ENCODE measurements at places on chromosomes 2 and 18.
A peak's percentile ranks its signal among the peaks of the same experiment; 100 is the strongest.

DNA sequence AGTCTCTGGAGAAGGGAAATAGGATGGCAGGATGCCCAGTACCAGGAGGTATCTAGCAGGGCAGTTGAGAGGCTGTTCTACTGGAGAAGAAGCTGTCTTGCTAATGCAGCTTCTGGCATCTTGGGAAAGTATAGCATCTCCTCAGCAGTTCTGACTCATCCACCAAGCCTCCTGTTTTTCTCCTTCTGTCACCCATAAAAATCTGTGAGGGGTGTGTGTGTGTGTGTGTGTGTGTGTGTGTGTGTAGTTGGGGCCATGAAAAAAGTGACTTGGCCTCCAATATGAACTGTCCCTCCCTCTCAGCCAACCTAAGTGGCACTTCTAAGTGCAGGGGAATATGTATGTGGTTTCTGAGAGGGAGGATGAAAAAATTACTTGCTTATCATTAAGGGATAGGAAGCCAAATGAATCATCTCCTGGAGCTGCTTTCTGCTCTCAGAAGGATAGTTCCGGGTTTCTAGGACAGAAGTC lies 83.9 kb downstream of the CBLN2 start:
- DNase-seq, result no peak

DNA sequence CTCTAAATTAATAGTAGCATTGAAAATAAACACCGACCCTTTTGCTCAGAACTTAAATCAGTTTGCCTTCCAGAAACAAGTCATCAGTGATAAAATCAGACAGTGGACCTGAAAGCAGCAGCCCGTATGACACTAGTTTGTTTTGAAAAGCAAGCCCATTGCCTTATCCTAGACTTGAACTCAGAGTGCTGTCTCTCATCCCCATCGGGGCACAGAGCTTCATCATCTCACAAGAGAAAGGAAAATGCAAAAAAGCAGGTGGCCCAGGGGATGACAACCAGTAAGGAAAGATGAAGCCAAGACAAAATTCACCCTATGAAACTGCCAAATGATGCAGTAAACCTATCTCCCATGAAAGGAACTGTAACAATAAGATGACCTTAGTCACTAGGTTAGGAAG lies 71.2 kb downstream of the CERKL start:
- no peak for DNase-seq

GRCh38 chr2:30266705-30267104 lies 35.4 kb downstream of the LBH start:
- DNase-seq, result no peak

- peak; percentile 35 for DNase-seq
Observed at GRCh38 chr2:218962859-218963492, 3.5 kb downstream of the CDK5R2 start.

- DNase-seq, result no peak
Observed at GRCh38 chr2:27852691-27853090, 37.5 kb downstream of the RBKS start.

DNA sequence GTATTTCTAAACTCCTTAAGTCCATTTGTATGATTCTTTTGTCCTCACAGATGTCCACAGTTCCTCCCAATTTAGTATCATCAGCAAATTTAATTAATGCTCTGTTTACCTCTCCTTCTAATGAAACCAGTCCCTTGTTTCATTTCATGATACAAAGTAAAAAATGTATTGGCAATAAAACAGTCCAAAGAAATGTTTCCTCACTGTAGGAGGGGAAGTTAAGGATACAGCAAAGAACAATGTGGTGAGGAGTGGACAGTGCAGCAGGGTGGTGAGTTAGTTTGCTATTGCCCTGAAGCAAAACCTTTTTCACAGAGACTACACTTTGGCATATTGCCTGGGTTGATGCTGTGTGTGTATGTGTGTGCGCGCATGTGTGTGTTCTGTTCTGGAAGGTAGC lies 401.5 kb downstream of the ARHGAP15 start:
- DNase-seq, result no peak

DNA sequence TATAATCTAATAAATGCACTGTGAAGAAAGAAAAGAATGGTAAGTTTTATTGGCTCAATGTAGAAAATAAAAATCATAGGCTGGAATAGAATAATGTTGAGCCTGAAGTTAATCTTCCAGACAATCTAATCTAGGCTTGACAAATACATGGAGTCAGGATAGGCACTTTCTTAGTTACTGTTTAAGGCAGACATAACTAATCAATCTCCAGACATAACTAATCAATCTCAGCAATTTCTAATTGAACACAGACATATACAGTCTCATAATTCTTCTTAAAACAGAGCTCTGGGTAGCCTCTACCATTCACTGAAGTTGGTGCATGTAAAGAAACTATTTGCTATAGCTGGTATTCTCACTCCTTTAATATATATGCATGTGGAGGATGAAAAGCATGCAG lies 150.1 kb upstream of the CTAGE1 start:
- DNase-seq, result no peak

- no peak for DNase-seq
Observed at GRCh38 chr2:43233218-43234212, 7.1 kb upstream of the ZFP36L2 start.

DNA sequence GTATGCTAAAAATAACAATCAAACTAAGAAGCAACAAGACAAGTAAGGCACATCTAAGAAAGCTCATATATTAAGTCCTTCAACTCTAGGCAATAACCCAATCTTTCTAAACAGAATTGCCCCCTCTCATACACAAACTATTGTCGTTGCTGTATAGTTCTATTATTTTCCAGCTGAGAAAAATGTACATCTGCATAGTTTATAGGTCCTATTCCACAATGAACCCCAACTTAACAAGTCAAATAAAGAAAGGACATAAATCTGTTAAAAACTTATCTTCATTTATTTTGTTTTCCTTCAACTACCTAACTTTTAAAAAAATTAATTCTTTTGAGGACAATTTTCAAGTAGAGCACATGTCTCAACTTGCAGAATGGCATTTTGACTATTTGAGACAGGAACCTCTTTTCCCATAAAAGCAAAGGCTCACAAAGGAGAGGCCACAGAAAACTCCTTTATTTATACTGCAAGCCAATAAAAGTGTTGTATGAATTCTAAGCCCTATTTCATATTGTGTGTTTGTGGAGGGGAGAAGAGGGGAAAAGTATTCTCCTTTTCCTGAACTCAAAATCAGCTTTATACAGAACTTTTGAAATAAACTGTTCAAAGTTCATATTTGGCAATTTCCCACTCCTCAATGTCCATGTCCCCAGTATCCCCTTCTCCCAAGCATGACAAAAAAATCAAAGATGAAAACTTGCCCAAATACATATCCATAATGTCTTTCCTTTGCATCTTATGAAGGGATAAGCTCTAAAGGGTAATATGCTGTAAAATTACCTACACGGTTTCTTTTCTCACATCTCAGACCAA lies 37.4 kb downstream of the RTN4 start:
- DNase-seq, result no peak

DNA sequence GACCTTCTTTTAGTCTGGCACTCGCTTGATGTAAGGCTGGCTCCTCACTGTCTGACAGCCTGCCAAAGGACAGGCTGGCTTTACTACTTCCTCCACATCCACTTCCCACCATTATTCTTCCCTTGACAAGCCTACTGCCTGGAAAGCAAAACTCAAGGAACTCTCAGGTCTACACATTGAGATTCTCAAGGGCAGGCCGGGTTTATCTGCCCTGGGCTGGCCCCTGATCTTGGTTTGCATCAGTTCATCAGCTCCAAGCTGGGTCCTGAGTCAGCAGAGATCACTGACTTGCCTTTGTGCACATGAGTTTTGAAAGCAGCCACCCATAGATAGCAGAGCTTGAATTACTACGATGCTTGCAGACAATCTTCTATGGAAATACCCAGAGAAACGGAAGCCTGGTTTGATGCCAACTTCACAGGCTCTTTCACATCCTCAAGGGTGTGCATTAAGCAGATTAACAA lies 53.9 kb downstream of the KCTD18 start:
- no peak for DNase-seq

- DNase-seq, result no peak
Observed at GRCh38 chr18:52337276-52337675, 2.7 kb upstream of the DCC start.

- no peak for DNase-seq
Observed at GRCh38 chr18:30806823-30807222, 235.7 kb downstream of the DSC3 start.

DNA sequence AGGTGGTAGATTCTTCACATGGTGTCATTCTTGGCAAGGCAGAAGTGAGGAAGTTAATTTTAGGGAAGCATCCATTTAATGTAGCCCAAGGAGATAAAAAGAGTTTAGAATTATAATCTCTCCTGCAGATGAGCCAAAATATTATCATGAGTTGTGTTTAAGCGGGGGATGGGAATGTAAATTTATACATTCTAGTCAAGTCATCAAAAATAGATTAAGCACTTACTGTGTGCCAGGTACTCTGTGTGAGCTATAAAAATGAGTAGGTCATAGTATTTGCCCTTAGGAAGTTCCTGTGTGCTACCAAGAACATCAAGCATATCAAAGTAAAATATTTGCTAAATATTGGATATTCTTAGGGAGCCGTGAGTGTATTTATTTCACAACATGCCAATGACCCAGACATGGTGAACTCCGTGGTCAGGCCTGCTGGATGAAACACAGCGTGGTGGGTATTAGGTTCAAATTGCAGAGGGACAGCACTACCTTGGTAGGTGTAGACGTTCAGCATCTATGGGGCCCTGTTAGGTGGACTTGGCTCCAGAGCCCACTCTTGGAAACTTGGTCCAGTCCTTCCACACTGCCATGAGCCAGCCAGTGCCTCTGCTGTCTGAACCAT lies 37.4 kb downstream of the MEIS1 start:
- no peak for DNase-seq

DNA sequence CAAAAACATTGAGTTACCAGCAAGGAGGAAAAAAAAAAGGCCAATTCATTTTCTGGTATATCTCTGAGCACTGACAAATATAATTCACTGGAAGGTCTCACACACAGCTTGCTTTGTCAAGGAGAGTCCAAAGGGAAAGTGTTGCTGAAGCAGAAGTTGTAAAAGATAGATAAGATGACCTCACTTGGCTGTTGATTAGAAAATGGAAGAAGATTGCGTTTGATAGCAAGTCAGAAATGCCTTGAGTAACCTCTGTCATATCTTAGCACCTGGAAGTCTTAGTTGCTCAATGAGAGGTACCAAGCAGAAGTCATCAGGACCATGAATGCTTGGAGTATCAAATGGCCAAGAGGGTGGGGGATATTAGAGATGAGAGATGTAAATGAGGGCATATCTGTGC lies 105.2 kb downstream of the FSHR start:
- no peak for DNase-seq

DNA sequence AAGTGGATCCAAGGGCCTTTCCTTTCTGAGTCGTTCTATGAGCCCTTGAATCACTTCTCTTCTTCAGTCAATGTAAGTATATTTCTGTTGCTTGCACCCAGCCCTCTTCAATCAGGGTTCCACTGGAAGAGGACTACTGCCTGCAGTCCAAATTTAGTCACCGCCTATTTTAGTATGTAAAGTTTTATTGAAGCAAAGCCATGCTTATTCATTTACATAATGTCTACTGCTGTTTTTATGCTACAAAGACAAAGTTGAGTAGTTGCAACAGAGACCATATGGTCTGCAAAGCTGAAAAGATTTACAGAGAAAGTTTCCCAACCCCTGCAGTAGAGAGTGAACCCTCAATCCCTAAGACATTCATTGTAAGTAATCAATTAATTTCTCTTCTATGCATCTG lies 332.5 kb upstream of the TNP1 start:
- DNase-seq, result no peak

DNA sequence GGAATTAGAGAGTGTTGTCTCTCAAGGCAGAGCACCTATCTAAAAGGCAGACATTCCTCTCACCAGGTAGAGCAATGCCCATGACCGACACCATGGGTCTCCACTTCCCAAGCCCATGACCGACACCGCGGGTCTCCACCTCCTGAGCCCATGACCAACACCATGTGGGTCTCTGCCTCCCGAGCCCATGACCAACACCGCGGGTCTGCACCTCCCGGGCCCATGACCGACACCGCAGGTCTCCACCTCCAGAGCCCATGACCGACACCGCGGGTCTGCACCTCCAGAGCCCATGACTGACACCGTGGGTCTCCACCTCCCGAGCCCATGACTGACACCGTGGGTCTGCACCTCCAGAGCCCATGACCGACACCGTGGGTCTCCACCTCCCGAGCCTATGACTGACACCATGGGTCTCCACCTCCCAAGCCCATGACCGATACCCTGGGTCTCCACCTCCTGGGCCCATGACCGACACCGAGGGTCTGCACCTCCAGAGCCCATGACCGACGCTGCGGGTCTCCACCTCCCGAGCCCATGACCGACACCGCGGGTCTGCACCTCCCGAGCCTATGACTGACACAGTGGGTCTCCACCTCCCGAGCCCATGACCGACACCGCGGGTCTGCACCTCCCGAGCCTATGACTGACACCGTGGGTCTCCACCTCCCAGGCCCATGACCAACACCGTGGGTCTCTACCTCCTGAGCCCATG lies 262.4 kb upstream of the SALL3 start:
- no peak for DNase-seq

DNA sequence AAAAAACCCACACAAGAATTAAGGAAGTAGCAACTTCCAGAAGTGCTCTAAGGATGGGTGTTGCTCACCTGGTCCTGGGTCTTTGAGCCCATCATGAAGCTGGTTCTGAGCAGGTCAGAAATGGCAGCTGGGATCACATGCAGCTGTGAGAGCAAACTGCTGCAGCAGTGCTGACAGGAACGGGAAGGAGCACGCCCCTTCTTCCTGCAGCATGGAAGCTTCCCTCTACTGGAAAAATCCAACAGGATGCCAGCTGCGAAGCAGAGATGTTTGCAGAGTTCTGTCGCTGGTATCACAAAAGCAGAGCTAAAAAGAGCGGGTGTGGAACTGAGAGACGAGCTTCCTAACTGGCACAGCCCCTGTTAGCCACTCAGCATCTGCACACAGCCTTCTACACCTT lies 33.7 kb downstream of the EIF4E2 start:
- DNase-seq, result no peak

DNA sequence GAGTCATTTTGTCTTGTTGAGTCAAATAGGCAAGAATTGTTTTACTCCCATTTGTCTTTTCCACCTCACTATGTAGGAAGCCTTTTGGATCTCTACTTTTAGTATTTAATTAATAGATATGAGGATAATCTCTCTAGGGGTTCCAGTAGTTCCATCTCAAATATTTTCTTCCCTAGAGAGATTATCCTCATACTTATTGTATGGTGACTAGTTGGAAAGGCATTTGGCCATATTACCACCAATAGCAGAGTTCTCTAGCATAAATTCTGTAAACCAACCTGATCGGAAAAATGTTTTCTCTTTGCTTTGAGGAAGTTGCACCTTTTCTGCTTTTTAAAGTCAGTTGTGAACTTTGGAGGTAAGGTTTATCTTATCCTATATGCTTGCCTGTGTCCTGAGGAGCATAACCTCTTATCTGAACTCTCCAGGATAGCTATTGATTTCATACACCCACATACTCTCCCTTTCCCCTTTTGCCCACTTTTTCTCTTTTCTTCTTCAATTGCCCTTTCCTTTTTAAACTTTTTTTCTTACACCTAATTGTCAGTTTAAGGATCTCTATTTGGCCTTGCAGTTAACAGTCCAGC lies 100.8 kb downstream of the GALNT1 start:
- DNase-seq, result no peak

DNA sequence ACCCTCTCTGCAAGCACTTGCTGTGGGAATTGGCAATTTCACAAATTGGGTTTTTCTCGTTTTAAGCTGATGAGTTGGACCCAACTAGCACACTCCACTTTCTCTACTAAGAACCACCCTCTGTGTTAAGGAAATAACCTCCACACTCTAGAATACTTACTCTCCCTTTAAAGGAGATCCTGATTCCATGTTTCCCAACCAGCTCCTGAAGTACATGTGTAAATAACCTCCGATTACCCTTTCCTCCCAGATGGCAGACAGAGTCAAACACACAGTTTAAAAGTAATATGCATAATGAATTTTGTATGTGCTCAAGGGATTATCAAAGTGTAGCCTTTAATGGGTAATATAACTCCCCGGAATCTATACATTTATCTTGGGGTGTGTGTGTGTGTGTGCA lies 171.3 kb upstream of the OSR1 start:
- no peak for DNase-seq

Measured in CD8-positive, alpha-beta memory T cell (primary cell).